ENCODE measurements at places on chromosomes 2 and 18.
A peak's percentile ranks its signal among the peaks of the same experiment; 100 is the strongest.

DNA sequence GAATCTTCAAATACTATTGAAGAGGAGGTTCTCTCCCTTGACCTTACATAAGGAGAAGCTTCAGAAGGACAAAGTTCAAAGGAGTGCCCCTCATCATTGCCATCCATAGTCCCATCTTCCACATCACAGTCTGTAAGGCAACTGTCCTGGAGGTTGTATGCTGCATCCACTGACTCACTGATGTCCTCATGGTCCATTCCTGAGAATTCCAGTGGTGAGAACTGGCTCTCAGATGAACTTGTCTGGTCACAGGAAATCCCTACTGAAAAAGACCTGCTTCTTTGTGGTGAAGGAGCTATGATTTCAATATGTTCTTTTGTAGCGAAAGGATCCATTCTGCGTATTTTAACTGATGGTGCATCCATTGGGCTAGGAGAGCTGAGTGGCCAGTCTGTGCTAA lies 52.2 kb downstream of the EIF2AK3 start:
- no peak for DNase-seq

GRCh38 chr18:44258576-44258975 lies 422.1 kb upstream of the SETBP1 start:
- DNase-seq = no peak

DNA sequence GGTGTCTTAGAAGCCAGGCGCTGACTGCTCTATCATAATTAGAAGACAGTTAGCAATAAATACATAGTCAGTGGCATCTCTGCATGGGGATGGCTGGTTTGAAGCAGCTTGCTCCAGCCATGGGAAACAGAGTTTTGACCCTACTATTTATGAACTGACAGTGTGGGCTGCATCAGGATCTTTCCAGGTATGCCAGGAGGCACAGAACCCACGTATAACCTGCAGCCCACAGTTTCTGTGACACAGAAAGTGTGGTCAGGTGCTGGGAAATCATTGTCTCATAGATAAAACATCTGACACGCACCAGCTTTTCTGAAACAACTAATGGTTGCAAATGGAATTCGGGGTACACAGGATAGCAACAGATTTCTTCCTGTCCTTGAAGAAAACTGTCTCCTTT lies 34.7 kb downstream of the INPP4A start:
- no peak for DNase-seq

- no peak for DNase-seq
Observed at GRCh38 chr18:11850821-11851145, 430 bp upstream of the CHMP1B start.

GRCh38 chr2:195382186-195382585 lies 274.8 kb upstream of the SLC39A10 start:
- DNase-seq = no peak

DNA sequence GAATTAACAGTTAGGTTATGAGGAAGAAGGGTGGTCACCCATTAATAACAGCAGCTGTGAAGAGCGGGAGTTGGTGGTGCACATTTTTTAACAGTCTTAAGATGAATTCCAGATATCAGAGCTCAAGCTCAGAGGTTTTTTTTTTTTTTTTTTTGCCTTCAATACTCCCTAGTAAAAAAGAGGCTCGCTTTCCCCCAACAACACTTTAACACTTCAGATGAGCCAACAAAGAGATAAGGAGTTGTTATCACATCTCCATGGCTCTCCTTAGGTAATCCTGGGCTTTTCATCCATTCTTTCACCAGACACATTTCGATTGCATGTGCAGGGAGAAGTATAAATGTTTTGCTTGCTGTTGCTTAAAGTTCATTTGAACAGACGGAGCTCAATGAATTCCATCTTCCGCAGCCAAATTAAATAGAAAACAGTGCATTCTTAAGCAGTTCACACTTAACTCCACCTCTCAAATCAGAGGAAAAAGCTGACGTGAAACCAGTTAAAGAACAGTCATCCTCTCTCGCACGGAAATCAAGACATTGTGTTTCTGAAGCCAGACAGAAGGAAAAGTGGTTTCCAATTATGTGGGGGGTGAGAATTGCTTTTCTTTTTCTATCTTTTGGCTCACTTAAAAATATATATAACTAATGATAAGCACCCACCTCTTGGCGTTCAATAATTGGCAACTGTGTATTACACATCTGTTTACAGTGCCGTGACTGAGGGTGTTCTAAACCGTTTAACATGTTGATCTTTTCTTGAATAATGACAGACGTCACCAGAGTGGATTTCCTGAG lies 118.2 kb downstream of the ZNF521 start:
- no peak for DNase-seq

- DNase-seq = no peak
Observed at GRCh38 chr2:40421631-40422297, 30.1 kb downstream of the SLC8A1 start.

DNA sequence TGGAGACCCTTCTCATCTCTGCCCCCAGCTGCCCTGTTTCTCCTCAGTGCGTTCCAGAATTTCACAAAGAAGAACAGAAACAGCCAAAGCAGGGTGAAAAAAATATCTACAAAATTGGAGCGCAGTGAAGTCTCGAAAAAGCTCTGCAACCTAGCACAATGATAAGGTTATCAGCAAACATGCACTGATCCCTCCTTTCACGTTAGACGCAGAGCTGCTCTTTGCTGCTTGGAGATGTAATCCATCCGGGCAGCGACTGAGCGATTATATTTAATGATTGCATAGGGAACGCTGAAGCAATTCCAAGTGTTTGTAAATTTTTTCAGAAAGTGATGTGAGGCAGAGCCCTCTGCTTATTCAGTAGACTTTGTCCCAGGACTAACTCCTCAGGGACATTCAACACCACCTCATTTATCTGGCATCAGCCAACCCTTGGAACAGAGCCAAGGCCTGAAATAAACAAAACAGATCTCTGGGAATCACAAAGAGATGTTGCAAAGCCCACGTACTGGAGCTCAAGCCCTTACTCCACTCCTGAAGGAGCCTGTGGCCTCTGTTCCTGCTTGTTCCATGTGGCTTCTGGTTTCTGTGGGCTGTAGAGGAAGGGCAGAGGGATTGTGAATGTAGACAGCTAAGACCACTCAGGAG lies 172.6 kb upstream of the BCL2L11 start:
- no peak for DNase-seq

GRCh38 chr2:202765436-202765835 lies 106.1 kb downstream of the ICA1L start:
- no peak for DNase-seq

DNA sequence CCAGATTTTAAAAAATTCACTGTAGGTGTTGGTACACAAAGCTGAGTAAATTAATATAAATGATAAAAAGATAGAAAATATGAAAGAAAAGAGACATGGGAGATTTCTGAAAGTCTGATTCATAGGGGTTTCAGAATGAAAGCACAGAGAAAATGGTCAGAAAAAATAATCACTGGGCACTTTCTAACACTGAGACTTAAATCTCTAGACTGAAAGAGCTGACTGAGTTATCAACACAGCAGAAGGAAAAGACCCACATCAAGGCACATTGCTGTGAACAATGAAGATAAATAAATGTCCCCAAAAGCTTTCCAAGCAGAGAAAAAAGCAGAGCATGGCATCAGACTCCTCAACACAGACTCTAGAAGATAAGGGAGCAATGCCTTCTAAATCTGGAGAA lies 277.2 kb downstream of the BCL2 start:
- no peak for DNase-seq

DNA sequence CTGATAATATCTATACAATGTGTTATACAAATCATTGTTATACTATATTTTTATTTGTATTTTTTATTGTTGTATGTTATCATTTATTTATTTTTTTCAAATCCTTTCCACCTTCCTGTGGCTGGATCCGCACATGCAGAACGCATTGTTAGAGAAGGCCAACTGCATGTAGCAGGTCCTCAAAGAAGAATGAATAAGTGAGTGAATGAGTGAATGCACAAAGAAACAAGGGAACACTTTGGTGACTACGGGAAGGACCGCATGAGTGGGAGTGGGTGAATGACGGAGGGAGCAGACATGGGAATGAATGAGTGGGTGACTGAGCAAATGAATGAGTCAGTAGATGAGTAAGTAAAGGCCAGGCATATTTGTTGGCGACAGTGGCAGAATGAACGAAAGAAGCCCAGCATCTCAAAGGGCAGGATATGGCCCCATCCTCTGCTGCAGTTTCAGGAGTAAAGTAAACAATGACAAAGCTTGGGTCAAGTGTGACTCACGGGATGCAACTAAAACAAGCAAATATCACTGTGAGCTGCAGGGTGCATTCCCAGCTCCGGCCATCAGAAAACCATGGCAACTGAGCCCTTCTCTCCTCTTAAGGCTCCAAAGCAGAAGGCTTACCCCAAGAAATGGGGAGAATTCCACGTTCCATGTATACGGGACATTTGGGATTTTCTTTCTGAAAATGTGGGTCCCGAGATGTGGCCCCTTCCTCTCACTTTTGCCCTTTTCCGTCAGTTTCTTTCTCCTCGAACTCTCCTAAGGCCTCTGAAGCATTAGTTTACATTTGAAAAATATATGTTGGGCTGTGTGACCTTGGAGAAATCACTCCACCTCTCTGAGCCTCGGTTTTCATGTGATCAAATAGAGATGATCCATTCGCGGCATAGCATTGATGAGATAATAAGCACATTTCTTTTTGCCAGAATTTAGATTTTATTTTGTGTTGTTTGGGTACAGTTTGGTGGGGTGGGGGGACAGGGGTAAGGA lies 24.5 kb downstream of the KCNF1 start:
- peak; percentile 76 for DNase-seq

DNA sequence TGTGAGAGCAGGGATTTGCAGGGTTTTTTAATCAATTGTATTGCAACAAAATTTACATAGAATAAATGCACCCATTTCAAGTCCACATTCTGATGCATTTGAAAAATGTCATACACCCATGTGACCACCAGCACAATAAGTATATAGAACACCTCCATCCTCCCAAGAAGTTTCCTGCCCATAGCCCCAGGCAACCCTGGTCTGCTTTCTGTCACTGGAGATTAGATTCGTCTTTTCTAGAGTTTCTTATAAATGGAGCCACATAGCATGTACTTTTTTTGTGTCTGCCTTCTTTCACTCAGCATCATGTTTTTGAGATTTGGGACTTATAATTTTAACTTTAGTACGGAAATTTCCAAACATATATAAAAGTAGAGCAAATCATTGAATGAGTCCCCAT lies 127.2 kb upstream of the EPAS1 start:
- no peak for DNase-seq

DNA sequence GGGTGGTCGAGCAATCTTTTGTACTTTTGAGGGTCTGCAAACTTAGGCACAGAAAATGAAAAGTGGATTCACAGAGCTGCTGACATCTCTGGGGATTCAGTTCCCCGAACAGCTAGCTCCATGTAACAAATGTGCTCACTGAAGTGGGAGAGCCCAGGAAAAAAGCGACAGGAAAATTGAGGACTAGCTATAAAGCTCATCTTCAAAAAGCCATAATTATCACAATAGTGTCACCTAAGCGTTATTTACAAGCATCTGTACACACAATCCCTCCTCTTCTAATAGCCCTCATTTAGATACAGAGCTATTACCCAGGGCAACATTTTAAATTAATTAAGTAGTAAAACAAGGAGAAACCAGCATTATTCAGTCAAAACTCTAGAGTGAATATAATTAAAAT lies 36.1 kb downstream of the RNF152 start:
- no peak for DNase-seq

GRCh38 chr18:32759611-32760167 lies 13.1 kb downstream of the KLHL14 start:
- DNase-seq = no peak

GRCh38 chr2:23593752-23594459 lies 208.9 kb downstream of the KLHL29 start:
- no peak for DNase-seq

- DNase-seq = no peak
Observed at GRCh38 chr2:180761224-180761623, 219.2 kb upstream of the UBE2E3 start.

- no peak for DNase-seq
Observed at GRCh38 chr2:69625078-69625795, 18.3 kb downstream of the AAK1 start.

- DNase-seq = no peak
Observed at GRCh38 chr2:80634590-80634989, 330.0 kb upstream of the LRRTM1 start.

DNA sequence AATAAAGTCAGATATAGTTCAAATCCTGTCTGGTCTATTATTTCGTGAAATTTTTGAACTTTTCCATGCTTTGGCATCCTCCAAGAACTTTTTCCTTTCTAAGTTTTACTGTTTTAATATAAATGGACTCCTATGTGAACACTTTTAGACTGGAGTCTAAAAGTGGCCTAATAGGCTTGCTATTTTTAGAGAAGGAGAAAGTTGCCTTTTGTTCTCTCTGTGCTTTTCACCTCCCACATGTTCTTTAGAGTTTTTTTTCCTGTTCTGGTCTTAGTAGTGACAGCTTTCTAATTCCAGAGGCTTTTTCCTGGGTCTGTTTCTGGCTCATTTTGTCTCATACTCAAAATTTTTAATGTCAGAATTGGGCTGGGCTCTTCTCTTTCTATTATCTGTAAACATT lies 72.2 kb downstream of the ADAM23 start:
- DNase-seq = no peak

GRCh38 chr2:48199070-48199469 lies 292.8 kb upstream of the FBXO11 start:
- DNase-seq = peak; percentile 8

GRCh38 chr2:95323347-95324155 lies 26.4 kb downstream of the KCNIP3 start:
- peak; percentile 94 for DNase-seq

- DNase-seq = no peak
Observed at GRCh38 chr2:7567646-7568045, 650.4 kb downstream of the RNF144A start.

DNA sequence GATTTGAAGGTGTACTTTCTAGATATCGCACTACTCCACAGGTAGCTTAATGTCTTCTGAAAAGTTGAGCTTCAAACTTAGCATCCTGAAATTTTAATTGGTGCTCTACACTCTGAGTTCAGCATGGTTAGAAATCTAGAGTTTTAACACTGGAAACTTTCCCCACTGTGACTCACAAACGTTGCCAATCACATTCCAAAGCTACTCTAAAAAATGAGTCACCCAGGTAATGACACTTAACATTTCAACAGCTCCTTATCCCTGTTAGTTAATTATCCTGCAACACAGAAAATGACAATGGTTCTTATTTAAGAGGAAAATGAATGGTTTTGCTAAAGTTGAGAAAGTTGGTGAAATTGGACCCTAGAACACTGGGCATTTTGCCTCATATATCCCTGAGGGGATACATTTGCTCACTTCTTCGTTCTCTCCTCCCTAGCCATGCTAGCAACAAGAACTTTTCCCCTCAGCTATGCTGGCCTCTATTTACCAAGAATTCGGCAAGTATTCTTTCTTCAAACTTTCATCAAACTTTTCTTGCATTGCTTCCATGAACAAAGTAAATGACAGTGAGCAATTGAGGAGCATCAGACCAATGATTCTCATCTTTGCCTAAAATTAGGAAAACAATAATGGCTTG lies 1024.1 kb upstream of the KLHL29 start:
- no peak for DNase-seq
